ENCODE measurements at places on chromosomes 11 and 22.

- DNase-seq, result no peak
Measured at GRCh38 chr22:46876357-46876934, 114.0 kb downstream of the TBC1D22A start.

DNA sequence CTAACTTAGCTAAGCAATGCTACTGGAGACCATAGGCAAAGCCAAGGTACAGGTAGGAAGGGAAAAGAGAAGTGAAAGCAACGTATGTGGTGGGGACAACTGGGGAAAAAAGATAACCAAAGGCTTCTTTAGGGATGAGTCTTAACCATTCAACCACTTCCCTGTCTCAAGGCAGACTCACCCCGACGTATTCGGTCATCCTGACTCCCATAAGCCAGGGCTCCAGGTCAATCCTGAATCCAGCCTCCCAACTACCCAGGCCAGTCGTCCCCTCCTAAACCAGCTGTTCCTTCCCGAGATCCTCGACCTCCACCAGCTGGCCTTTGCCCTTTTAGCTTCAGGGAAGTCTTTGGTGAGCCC is 330 bp downstream of the ACP2 start:
- DNase-seq, result no peak

DNA sequence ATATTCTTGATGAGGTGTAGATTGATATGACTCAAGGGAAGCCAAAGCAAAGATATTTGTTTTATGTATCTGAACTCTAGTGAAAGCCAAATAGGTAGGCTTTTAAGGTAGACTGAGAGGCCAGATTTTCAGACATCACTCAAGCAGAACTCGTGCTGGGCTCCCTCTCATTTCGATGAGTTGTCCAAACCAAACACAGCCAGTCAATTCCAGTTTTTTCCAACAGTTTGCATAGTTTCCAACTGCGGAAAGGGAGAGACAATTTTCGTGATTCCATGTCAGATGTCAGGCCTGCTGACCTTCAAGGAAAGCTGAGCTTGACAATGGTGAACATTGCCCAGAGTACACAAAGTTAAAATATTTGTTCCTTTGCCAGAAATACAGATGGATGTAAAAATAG is 110.9 kb upstream of the MPPED2 start:
- no peak for DNase-seq

DNA sequence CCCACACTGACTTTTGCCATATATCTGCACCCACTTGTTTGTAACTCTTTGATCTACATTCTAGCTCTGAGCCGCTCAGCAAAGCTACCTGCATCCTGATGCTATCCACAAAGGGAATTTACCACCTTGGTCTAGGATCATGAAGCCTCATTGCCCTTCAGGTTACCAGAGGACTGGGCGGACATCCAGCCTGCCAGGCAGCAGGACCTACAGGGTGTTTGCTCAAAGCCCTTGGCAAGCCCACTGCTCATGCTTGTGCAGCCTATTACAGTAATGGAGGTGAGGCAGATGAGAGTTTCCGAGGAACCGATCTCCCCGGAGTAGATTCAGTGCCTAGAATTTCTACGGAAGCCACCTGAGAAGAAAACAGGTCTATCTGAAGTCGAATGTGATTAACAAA is 417.2 kb downstream of the OPCML start:
- no peak for DNase-seq

- DNase-seq, result no peak
Measured at GRCh38 chr11:63212742-63213141, 30.7 kb downstream of the SLC22A25 start.

DNA sequence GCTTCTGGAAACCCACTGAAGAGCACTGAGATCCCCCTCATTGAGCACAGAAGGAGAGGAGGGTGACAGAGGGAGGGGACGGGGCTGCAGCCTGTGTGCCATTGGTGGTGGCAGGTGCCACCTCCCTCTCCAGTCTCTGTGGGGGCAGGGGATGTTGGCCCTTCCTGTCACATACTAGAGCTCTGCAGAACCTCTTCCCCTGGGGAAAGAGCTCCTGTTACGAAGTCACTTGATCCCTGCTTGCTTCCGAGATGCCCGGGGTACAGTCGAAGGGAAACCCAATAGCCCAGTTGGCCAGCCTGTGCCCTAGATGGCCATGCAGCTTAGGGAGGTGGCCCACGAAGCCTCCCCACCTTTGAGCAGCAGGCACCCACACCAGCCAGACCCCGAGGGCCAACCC is 29.4 kb downstream of the DAGLA start:
- no peak for DNase-seq

DNA sequence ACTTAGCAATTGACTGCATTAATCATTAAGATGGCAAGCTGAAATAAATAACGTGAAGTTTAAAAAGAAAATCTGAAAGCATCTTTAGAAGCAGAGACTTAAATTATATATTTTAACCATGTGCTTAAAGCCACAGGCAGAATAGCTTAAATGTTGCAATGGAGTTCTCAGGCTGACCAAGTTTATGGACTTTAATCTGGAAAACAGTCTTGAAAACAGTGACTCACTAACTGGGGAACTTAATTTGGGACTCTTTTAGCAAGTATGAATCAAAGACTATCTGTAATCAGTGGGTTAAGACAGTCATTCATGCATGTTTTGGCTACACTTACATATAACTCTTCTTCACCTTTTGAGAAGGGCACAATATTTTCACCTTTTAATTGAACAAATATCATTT is 12.6 kb upstream of the GLYATL1 start:
- no peak for DNase-seq

GRCh38 chr11:31870609-31871309 is 59.6 kb upstream of the PAX6 start:
- no peak for DNase-seq

DNA sequence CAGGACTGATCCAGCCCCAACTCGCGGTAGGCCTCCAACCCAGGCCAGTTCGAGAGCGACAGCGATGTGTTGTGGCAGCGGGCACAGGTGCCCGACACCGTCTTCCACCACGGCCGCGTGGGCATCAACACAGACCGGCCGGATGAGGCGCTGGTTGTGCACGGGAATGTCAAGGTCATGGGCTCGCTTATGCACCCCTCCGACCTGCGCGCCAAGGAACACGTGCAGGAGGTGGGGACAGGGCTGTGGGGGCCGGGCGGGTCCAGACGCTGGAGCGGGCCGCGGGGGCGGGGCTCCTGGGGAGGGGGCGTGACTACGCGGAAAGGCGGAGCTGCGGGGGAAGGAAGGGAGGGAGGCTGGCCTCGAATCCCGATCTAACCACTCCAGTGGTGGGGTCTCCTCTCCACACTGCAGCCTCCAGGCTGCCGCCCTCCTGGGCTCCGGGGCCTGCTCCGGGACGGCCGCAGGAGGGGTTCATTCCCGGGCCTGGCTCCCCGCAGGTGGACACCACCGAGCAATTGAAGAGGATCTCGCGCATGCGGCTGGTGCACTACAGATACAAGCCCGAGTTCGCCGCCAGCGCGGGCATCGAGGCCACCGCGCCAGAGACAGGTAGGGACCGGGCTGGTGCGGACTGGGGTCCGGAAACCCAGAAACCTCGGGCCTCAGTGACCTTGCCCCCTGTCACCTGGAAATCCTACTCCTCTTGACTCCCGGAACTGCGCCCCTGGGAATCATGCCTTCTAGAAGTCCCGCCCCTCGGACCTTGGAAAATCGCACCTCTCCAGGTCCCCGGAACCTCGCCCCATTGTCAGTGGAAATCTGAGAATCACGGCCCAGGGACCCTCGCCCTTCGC is 14.9 kb downstream of the TMEM258 start:
- no peak for DNase-seq
